ENCODE measurements at places on chromosomes 2 and 18.

- no peak for DNase-seq
Measured at GRCh38 chr2:866009-866680, 84.5 kb upstream of the SNTG2 start.

GRCh38 chr18:59904011-59904601, 4.3 kb downstream of the PMAIP1 start:
- DNase-seq, result no peak

GRCh38 chr2:42962508-42962953, 170.1 kb upstream of the HAAO start:
- DNase-seq, result no peak

DNA sequence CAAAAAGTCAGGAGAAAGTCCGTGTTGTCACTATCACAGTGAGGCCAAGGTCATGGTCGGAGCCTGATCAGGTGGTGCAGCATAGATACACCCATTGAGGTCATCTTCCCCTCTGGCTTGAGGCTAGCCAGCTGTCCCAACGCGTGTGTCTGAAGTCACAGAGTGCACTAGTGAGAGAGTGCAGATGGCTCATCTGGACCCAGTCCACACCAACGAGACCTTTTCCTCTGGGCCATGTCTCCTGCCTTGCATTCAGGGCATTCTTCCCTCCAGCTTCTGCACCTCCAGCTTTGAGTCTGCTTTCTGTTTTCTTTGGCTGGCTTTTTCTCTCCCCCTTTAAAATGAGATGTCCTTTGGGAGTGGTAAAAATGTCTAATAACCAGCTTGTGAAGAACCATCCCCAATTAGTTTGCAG, 146.9 kb downstream of the TDRD15 start:
- no peak for DNase-seq

GRCh38 chr2:64612575-64613195, 41.0 kb downstream of the SERTAD2 start:
- no peak for DNase-seq

- no peak for DNase-seq
Measured at GRCh38 chr2:126220331-126220730, 435.6 kb upstream of the GYPC start.

DNA sequence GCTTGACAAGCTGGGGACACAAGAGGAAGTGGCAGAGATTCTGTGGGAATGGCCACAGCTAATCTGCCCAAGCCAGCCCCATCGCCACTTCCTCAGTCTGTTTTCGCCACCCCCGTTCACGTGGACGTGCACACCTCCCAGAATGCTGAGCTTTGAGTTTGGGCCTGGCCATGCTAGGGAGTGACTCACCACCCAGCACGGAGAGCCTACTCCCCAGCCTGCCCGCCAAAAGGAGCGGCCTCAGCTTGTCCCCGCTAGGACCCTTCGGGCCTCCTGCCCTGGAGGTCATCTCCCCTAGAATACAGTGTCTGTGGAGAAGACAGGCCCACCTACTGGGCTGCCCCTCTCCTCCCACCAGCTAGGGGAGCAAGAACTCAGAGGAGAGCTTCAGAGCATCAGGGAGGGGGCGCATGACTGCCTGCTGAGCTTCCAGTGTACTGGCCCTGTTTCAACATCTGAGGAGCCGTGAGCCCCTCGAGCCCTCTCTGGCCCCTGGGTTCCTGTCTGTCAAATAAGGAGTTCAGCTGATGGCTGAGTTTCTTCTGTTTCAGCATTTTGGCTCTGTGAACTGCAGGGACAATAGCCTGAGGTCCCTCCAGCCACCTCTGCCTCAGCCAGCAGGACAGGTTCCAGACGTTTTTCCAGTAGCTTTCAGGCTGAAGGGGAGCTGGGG, 5.1 kb downstream of the SLC35F6 start:
- DNase-seq, result no peak

DNA sequence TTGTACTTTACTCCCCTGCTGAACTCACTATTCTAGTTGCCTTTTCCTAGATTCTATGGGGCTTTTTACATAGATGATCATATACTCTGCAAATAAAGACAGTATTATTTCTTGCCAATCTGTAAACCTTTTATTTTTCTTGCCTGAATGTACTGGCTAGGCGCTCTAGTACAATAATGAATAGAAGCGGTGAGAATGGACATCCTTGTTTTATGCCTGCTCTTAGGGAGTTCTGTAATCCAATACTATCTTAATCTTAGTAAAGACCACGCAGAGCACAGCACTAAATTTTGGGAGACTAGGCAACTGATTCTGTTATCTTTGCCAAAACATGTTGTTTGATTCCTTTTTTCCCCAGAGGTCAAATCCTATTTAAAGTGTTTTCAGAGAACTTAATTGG, 7.0 kb downstream of the KRCC1 start:
- DNase-seq, result no peak

Measured in 8988T (cell line).